ENCODE measurements at places on chromosomes 1 and 21.

- DNase-seq = no peak
These were observed 109.4 kb upstream of the WNT4 start for GRCh38 chr1:22252251-22252650.

DNA sequence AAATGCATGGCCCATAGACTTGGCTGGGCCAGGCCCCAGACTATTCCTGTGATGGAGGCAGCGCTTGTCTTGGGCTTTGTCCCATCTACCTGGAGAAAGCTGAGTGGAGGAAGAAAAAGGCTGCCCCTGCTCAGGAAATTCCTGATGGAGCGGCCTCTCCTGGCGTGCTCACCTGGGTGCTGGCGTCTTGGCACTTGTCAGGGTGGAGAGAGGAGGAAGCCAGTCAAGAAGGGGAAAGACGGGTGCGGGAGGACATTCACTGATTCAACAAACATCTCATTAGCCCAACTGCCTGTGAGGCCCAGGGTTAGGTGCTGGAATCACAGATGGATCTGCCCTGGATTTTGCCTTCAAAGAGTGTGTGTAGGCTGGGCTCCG is 16.1 kb downstream of the ALPL start:
- DNase-seq = no peak

DNA sequence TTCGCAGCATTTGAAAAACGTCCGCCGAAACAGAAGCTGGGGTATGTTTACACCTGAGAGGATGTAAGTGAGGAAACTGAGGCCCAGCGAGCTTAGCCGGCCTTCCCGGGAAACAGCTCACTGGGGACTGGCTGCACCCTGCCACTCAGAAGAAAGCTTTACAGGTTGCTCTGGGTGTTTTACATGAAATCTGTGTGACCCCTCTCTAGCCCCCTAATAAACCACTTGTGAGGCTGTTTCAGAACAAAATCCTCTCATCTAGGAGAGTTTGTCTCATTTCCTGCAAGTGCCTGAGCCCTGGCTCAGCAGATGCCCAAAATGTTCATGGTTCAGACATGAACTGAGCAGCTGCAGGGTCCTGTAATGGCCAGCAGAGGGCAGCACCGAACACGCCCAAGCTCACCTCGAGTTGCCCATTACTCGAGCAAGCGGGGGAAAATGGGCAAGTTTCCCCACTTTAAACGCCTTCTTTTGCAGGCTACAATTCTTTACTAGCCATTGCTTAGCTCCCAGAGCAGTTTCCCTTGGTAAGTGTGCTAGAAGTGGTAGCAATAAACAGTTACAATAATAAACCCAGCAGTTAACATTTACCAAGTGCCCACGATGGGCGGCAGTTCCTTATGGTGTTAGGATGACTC is 76.4 kb downstream of the FHAD1 start:
- DNase-seq = peak; percentile 78

GRCh38 chr1:173249349-173249748 is 42.2 kb upstream of the TNFSF4 start:
- no peak for DNase-seq

GRCh38 chr1:6922096-6922931 is 137.1 kb downstream of the CAMTA1 start:
- peak; percentile 82 for DNase-seq

DNA sequence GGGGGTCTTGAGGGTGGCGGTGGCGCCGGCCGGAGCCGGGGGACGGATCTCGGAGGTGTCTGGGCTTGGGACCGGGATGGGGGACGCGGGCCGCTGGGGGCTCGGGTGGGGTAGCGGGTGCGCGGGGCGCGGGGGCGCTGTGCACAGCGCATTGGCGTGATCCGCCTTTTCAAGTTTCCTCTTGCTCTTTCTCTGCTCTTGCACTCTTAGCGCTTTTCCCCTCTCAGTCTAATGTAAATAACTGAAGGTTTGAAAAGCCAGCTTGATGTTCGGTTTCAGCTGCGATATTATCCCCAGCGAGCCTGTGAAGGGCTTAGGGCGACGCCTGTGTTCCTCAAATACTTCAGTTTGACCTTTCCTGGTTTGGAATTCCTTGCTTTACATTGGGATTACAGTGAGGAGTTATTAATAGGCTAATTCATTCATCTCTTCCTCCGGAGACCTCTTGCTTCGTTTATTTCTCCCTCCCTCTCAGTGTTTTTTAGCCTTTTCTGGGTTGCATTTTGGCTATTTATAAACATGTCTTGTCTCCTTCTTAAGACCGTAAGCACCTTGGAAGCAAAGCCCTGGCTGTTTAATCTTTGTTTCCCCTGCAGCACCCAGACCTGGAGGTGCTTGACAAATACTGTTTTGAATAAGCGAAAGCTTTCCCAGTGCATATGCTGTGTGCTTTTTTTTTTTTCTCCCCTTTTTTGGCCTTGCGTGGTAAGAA is 693 bp downstream of the RAB4A start:
- peak; percentile 28 for DNase-seq

GRCh38 chr1:97271916-97272788 is 550.6 kb downstream of the PTBP2 start:
- DNase-seq = no peak

- DNase-seq = peak; percentile 86
These were observed 109.8 kb downstream of the KCNK2 start for GRCh38 chr1:215192306-215192705.

DNA sequence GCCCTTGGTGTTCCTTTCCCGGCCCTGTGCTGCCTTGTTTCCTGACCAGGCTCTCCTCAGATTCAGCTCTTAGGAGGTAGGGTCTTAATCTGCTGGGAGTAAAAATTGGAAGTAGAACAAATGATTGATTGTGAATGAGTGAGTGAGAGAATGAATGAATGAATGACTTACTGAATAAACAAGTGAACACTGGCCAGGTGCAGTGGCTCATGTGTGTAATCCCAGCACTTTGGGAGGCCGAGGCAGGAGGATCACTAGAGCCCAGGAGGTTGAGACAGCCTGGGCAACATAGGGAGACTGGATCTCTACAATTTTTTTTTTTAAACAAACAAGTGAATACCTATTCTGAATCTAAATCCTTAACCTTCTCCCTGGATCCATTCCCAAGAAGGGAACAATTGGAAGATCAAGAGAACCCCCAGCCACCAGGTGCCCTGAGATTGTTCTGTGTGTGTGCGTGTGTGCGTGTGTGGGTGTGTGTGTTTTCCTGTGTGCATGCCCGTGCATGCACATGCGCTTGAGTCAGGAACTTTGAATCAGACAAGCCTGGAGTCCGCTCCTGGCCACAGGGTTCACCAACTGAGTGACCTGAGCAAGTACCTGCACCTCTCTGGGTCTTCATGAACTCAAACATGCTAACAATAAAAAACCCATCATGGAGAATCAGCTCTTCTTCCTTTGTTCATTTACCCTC is 24.3 kb upstream of the CITED4 start:
- DNase-seq = no peak

- no peak for DNase-seq
These were observed 41.9 kb downstream of the CACNA1E start for GRCh38 chr1:181525104-181525721.

GRCh38 chr21:29372063-29372802 is 73.5 kb downstream of the BACH1 start:
- peak; percentile 77 for DNase-seq

DNA sequence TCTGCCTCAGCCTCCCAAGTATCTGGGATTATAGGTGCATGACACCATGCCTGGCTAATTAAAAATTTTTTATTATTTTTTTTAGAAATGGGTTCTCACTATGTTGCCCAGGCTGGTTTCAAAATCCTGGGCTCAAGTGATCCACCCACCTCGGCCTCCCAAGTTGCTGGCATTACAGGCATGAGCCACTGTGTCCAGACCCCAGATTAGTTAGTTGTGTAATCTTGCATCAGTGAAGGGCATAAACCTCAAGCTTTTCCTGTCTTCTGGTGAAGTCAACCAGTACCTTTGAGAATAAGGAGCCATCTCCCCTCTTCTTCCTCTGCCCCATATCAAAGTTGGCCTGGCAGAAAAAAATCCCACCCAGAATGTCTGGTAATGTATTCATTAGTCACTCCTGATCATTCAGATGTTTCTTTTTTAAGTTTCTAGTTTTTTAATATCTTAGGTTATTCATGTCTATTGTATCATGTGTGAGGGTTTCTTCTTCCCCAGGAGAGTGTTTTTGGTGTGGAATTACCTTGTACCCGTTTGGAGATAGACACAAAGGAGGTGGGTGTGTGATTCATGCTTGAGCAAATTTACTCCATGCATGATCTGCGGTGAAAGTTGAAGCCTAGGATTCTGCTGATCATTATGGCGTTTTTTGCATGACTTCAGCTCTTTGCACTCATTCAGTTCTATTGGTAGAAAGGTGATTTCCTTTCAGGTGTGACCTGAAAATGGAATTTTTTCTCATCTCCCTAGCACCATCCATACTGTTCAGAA is 144.0 kb downstream of the FMN2 start:
- DNase-seq = peak; percentile 78

GRCh38 chr1:78045926-78046778 is at the start of gene GIPC2:
GIPC2 (plus strand) TSS chr1:78045966; CDS start chr1:78046095, 129 bp downstream.
- DNase-seq = no peak

- DNase-seq = peak; percentile 8
These were observed 2.5 kb downstream of the ZCCHC17 start for GRCh38 chr1:31299365-31299764.

DNA sequence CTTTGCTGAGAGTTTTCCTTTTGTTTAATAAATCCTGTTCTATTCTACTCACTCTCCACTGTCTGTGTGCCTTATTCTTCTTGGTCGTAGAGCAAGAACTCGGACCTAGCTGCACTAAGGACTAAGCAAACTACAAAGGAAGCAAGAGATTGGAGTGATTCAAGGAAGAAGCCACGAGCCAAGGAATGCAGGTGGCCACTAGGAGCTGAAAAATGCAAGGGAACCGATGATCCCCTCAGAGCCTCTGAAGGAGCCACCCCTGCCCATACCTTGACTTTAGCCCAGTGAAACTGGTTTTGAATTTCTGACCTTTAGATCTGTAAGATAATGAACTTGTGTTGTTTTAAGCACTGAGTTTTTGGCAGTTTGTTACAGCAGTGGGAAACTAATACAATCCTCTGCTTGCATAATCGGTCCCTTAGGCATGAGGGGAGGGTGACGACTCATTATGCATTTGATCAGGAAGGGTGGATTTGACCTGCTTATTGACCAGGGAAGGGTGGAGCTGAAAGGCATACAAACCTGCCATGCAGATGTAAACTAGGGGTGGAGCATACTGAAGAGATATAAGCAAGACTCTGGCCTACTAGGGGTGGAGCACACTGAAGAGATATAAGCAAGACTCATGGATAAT is 6.2 kb upstream of the CA6 start:
- DNase-seq = peak; percentile 22

GRCh38 chr1:206575894-206576737 is 36.1 kb downstream of the EIF2D start:
- DNase-seq = no peak

DNA sequence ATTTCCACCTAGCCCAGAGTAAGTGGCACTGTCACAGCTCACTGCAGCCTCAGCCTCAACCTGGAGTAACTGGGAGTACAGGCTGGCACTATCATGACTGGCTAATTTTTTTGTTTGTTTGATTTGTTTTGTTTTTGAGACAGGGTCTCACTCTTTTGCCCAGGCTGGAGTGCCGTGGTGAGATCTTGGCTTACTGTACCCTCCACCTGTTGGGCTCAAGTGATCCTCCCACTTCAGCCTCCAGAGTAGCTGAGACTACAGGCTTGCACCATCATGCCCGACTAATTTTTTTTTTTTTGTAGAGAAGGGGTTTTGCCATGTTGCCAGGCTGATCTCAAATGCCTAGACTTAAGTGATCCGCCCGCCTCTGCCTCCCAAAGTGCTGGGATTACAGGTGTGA is 2.5 kb downstream of the UCK2 start:
- no peak for DNase-seq

- no peak for DNase-seq
These were observed 97.5 kb downstream of the SEC16B start for GRCh38 chr1:177872308-177872900.

All from AG10803 (cell line).